Astrocyte of the spinal cord (primary cell): ENCODE measurements at places on chromosomes 11 and 22.

GRCh38 chr11:120303004-120303637 lies 22.0 kb upstream of the TLCD5 start:
- peak; percentile 71 for DNase-seq

GRCh38 chr11:44775366-44775984 lies 48.7 kb downstream of the TSPAN18 start:
- no peak for DNase-seq

GRCh38 chr11:7665473-7666291 lies 7.6 kb downstream of the CYB5R2 start:
- peak; percentile 43 for DNase-seq

DNA sequence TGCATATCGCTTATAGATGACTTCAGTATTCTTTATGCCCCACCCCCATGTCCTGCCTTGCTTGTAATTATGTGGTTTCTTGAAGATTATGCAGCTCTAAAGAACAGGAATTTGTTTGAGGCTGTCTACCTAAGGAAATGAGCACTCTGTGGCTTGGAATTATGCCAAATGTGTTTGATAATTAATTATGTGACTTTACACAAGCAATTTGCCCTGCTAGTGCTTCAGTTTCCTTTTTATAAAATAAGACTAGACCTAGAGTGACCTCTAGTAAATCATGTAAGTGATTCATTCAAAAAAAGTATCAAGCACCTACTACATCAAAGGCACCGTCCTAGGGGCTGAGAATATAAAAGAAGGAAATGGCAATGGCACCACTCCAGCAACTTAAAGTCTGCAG lies 491.5 kb upstream of the KIRREL3 start:
- peak; percentile 77 for DNase-seq

DNA sequence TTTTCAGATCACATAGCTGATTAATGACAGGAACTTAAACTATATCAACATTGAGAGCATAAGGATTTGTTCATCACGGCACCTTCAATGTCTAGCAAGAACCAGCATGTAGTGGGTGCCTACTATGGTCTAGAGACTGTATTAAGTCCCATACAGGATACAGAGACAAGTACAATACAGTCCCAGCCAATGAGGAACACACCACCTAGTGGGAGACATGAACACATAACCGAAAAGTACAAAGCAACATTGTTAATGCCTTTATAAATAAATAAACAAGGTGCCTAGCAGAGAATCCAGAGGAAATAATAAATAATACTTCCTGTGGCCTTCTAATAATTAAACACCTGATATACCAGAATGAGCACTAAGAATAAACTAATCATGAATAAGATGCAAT lies 87.7 kb upstream of the OPCML start:
- no peak for DNase-seq

DNA sequence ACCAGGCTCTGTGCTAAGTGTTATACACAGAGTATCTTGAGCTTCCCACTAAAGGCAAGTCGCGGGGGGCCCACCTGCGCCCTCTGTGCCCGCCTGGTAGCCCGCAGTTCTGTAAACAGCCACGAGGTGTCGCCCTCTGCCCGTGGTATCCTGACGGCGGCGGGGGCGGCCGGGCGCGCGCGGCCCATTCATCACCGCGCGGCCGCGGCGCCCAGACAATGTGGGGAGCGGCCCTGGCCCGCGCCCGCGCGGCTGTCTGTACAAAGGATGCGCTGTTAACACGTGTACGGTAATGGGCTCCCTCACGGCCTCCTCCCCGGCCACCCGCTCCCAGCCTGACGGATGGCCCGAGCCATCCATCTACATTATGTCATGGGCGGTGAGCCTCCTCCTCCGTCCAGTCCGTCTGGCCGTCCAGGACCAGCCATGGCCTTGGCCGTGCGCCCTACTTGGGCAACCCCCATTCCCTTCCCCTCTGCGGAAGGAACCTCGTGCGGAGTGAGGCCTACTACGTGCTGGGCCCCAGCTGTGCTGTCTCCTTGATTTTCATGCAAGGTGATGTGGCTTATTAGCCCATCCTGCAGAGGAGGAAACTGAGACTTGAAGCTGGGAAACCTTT lies 99.4 kb downstream of the MIAT start:
- DNase-seq, result peak; percentile 48

- no peak for DNase-seq
Observed at GRCh38 chr22:33922349-33922681, 2.0 kb upstream of the LARGE1 start.

DNA sequence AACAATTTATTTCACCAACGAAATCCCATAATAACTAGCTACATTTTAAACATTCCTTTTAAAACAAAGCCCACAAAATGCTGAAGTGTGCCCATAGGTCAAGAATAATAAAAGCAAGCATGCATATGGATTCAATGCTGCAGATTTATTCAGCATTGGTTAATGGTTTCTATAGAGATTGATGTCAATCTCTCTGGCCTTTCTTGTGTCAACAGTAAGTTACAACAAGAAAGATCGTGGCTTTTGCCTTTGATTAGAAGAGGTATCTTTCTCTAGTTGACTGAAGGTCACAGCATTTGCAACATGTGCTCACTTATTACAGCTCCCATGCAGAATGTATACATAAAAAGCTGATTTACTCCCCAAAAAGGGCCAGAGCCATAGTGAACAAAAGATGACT lies 1.4 kb upstream of the SOX6 start:
- no peak for DNase-seq
